ENCODE measurements at places on chromosomes 5 and 9.

GRCh38 chr5:175471196-175471595, 7.2 kb upstream of the SFXN1 start:
- DNase-seq: no peak

DNA sequence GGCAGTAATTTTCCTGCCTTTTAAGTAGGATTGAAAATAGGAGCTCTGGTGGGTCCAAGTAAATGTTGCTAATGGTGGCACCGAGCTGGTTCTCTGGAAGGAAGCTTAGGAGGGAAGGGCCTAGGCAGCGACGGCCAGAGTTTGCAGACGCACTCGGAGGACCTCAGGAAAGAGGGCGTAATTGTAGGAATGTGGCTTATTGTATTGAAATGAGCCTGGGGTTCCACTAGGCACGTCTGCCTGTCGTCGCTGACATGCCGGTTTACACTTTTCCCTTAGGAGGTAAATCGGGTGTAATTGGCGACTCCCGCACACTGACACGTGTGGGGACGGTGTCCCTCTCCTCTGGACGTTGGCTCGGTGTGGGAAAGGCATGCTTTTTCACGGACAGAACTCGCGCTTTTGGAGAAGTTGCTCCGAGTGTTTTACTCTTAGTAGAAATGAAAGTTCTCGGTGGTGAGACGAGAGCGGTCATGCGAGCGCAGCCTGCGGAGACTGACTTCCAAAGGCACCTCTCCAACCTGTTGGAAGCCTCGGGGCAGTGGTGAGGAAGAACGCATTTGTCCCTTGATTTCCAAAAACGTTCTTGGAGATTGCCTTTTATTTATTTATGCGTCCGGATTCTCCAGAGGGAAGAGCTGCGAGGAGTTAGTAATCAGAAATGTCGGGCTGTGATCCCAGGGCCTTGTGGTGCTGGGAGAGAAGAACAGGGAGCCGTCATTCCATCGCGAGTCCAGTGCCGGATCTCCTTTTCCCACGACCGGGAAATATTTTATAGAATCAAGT, 1.3 kb downstream of the NR4A3 start:
- no peak for DNase-seq

- no peak for DNase-seq
These were observed 53.9 kb upstream of the POMT1 start for GRCh38 chr9:131448818-131449217.

DNA sequence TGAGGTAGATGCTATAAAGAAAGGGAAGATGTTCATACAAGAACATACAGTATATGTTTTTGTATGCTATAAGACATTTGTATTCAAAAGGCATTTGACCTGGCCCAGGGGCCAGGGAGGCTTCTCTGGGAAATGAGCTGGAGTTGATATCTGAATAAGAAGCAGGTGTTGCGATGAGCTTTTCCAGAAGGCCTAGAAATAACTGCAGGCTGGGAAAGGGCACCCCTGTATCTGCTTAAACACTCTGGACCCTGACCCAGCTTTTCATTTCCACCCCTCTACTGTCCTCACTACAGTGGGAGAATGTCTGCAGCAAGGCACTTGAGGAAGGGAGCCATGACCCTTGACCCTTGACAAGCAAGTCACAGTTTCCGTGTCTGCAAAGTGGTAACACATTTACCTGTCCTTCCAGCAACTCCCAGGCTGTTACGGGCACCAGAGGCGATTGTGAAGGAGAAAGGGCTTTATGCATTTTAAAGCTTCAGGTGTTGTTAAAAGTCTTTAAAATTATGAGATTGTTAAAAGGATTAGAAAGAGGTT, 88.2 kb upstream of the PANK3 start:
- DNase-seq: no peak

DNA sequence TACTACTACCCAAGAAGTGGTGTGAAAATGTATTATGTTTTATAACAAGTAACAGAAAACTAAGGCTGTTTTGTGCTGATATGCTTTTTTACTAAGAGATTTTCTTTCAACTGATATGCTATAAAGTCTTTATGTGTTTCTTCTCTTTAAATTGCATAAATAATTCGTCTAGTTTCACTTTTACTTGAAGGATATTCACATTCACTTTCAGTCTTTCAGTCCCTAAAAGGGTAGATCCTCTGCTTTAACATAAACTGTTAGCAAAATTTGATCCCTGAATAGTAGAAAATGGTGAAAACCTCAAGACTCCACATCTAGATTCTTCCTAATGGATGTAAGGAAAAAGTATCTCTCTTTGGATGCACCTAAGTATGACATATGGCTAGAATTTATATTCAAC, 69.0 kb upstream of the FST start:
- no peak for DNase-seq

- no peak for DNase-seq
These were observed 30.9 kb upstream of the BARHL1 start for GRCh38 chr9:132551556-132551955.

DNA sequence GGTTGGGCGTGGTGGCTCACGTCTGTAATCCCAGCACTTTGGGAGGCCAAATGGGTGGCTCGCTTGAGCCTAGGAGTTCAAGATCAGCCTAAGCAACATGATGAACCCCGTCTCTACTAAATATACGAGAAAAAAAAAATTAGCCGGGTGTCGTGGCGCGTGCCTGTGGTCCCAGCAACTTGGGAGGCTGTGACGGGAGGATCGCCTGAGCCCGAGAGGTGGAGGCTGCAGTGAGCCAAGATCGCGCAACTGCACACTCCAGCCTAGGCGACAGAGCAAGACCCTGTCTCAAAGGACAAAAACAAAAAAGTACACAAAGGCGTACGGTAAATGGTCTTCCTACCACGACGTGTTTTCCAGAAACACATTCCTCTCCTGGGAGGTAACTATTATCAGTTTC, 538 bp upstream of the BDP1 start:
- no peak for DNase-seq

Measured in smooth muscle cell of the brain vasculature (primary cell).